Right cardiac atrium (tissue), 5 donors: ENCODE measurements at places on chromosomes 2 and 18. TPM values are rescaled to one million over a fixed set of nuclear protein-coding genes. Genes with fewer than 3 reads are reported as not detected.

Gene ITPRIPL1
- total RNA-seq = 0.82 TPM

GRCh38 chr2:129058981-129059380 is 740.3 kb upstream of the HS6ST1 start:
- DNase-seq = no peak

GRCh38 chr2:162934191-162934590 is 95.6 kb upstream of the KCNH7 start:
- DNase-seq = no peak

GRCh38 chr2:236895497-236895896 is 190.2 kb upstream of the COPS8 start:
- DNase-seq = no peak
